ENCODE measurements at places on chromosomes 3 and 15.

- DNase-seq = no peak
Observed at GRCh38 chr15:65431731-65432130, 9.0 kb upstream of the IGDCC4 start.

DNA sequence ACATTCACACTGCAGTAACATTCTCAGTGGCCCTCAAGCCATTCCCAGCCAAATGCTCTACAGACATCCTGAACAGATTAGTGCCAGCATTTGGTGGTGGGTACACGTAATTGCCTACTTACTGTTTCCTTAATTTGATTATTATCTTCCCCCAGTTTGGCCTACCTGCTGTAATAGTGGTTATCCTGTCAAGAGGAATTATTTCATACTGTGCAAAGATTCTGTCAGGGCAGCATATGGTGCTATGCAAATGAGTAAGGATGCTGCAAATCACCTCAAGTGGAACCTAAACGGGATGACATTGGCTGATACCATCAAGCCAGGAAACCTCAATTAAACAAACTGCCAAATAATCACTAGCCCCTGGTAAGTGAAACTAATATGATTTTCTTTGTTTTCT lies 88.7 kb downstream of the SEMA6D start:
- no peak for DNase-seq

DNA sequence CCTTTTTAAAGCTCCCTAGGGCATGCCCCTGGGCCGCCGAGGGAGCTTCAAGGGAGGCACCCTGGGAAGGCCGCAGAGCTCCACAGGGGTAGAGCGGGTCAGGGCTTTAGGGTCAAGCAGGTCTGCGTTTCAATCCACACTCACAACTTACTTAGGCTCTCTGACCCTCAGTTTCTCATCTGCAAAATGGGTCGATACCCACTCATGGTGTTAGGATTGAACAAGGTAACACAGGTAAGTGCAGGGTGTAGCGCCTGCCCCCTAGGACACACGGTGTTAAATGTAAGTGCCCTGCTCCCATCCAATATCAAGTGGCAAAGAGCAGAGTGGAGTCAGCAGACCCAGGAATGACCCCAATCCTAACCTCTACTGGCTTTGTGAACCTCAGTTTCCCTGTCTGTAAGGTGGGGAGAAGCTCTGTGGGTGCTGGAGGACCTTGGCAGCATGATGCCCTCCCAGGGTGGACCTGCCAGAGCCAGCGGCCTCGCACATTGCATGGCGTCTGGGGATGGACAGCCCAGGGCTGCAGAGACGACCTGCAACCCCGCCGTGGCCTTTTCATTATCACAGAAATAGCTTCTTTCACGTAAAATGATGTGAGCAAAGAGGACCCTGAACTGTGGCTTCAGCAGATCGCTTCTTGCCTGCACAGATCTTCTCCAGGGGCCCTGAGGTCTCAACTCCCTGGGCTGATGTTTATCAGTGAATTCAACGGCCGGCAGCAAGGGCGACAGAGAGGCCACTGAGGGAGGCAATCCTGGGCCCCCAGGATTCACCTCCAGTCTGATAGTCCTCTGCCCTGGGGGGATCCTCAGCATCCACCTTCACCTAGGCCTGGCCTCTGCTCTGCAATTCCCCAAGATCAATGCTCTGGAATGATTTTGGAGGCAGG lies 138.5 kb downstream of the CHSY1 start:
- DNase-seq = no peak

DNA sequence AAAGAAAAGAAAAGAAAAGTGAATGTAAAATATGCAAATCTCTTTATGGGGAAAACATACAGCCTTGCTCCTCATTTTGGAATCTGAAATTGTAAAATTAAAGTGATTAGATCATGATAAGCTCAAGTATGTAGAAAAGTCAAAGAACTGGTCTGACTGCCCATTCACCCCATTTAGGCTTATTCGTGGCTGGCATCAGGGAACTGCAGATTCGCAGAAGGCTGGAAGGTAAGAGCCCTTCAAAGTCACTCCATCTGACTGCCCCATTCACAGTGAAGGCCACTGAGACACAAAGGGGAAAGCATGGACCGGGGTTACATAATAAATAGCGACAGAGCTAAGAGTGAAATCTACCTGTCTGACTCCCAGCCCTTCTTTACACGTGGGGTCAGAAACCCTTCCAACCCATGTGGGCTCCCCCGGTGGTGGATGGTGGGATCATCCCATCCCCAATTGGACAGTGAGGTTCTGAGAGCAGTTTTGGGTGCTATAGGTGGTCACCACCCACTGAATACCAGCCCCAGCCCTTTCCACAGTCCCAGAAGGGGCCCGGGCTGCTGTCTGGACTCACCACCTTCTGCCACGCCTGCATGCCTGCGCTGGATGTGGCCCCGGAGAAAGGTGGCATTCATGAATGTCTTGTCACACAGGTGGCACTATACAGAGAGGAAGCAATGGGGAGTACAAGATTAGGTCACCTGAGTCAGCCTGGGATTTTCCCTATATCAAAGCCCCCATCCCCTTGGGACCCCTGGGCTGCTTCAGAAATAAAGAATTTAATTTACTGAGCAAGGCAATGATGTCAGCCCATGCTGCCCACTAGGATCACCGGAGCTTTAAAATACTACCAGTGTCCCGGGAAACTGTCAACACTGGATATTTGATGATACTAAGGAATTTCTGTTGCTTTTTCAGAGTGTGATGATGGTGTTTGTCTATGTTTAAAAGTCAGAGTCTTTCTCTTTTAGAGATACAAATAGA lies 17.9 kb downstream of the DZIP1L start:
- no peak for DNase-seq

DNA sequence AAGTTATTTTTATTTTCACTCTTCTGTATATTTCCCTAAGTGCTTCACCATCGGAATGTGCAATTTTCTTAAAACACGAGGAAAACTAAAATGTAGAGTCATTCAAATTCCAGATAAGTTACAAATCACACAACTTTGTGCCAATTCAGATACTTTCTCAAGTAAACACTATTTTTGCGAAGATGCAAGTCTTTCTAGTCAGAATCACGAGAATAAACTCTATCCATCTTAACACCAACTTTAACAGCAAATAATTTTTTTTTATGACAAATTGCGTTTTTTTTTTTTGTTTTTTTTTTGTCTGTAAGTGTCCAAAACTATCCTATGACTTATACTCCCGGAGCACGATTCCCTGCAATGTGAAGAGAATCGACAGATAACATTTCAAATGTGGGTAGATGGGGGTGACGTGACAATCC lies 1.3 kb downstream of the STAG1 start:
- no peak for DNase-seq

- no peak for DNase-seq
Observed at GRCh38 chr3:63972987-63973386, 50.3 kb downstream of the PSMD6 start.

GRCh38 chr3:194249323-194250097 lies 101.6 kb downstream of the CPN2 start:
- DNase-seq = no peak

- DNase-seq = no peak
Observed at GRCh38 chr15:70708839-70709238, 54.5 kb downstream of the UACA start.

GRCh38 chr3:15796771-15797641 lies 773 bp downstream of the ANKRD28 start:
- DNase-seq = peak; percentile 61

DNA sequence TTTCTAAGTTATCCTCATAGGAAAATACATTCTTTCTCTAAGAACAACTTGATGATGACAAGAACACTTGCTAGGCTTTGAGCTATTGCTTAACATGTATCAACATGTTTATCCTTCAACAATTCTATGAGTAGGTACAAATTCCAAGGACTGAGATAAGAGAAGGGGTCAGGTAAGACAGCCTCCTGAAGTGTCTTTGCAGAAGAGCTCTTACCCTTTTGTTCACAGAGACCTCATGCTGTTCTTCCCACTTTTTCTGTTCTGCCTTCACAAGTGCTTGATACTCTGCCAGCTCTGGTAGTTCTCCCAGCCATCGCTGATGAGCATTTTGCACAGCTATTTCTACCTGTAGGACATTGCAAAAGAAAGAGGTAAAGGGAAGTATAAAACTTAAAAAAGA lies 50.9 kb downstream of the CEP152 start:
- no peak for DNase-seq

Measured in NCI-H526 treated with DMSO at 0.1 percent for 48 hours (cell line).